ENCODE measurements at places on chromosomes 5 and 9.

DNA sequence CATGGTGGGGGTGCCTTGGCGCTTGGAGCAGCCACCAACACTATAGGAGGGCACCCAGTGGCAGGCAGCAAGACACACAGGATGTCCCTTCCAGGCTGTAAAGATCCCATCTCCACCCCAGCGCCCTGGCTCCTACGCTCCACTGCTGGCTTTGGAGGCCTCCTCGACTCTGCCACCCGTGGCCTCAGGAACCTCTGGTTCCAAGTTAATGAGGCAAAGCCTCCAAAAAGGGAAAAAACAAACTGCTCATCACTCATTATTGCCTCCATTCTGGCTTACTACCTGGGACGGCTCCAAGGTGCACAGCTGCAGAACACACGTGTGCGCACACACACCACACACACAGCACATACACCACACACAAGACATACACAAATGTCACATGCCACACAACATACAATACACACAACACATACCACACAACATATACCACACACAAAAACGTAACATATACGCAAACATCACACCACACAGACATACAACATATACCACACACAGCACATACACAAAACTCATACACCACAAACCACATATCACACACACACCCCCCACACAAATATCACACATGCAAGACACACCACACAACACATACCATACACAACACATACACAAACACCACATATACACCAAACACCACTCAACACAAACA is 45.3 kb downstream of the ROR2 start:
- no peak for DNase-seq

DNA sequence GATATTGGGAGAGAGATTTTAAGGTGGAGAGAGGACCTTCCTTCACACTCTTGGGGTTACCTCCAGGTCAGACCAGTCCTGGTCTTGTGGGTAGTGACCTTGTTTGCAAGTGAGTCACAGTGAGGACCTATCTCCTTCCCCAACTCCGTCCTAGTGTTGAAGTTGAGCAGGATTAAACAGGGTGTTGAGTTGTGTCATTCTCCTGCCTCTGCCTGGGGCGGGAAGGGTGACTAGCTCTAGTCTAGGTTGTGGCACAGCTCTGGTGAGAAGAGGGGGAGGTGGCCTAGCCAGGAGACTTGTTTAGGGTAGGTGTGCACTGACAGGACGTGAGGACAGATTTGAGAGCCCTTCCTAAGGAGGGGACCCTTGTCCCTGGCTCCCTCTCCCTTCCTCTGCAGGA is 119.6 kb upstream of the PITX1 start:
- DNase-seq: no peak

GRCh38 chr9:114688909-114689610 is 7.1 kb upstream of the TEX48 start:
- DNase-seq: no peak

DNA sequence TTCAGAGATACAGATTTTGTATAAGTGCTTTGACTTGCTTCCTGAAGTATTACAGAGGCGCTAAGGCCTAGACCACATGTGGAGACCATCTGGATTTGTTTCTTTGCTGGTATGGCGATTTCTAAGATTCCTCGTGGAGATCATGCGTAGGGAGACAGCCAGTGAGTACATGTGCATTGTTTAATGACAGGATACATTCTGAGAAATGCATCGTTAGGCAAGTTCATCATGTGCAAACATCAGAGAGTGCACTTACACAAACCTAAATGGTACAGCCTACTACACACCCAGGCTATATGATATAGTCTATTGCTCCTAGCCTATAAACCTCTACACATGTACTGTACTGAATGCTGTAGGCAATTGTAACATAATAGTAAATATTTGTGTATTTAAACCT is 16.5 kb upstream of the CEP120 start:
- DNase-seq: no peak

DNA sequence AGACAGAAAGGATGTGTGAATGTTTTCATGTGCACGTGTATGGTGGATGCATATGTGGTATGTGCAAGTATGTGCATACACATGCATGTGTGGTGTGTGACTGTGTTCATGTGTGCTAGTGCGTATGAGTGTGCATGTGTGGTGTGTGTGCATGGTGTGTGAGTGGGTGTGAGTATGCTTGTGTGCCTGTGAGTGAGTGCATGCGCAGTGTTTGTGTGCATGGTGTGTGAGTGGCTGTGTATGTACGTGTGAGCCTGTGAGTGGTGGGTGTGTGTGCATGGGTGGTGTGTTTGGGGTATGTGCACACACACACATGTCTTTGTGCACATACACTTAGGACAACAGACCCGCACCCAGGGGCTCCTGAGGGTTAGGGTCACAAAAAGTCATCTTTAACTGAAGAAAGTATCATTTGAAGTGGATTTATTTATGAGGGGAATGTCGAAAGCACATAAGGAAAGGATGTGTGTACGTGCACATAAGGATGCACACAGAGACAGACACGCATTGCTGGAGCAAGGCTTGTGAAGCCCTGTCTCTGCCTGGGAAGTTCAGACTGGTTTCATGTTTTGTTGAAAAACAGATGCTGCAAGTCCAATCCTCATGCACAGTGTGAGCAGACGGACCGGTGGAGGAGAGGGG is 237.0 kb downstream of the SYK start:
- no peak for DNase-seq

DNA sequence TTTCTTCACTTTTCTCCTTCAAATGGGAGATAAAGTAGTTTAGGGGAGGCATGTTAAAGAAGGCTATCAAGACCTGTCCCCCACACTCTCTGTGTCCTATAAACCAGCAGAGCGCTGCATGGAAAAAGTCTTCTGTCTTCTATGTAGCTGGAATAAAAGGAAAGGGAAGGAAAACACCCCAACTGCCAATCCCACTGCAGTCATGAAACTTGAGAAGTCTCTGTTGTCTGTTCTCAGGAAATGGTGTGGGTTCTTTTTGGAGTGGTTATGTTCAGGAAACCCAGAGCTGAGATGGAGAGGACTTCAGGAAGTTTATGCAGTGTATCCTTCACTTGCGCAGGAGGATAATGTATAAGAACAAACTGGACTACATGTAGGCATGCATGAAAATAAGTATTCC is 274.3 kb downstream of the GAS1 start:
- DNase-seq: no peak

GRCh38 chr5:21263361-21263760 is 1275.4 kb upstream of the CDH18 start:
- DNase-seq: no peak

DNA sequence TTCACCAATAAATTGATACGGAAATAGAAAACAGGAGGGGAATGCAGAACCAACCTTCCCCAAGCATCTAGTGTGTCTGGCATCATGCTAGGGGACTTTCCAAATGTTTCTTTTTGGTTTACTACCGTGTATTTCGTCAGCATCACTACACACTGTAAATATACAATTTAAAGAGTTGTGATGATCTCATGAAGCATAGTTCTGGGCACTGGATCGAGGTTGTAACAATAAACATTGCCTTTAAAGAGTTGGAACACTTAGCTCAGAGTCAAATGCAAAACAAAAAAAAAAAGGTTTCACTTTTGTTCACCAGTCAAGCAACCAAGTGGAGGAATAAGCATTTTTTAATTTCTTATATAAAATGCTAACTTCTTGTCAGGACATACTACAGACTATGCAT is 2.9 kb upstream of the SCAI start:
- no peak for DNase-seq

DNA sequence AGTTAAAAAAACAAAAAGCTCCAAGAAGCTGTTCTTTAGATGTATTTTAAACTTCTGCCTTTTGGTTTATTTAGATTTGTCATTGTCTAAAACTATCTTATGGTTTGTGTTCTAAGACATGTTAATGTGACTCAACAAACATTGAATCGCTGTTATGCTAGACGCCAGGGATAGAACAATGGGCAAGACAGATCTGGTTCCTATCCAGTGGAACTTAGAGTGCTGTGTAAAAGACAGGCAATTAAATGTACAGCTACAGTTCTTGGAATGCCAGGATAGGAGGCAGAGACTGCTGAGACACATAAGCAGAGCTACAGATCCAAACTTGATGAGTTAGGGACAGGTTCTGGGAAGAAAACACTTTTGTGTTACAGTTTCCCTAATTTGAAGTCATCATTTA is 22.4 kb downstream of the LYRM7 start:
- no peak for DNase-seq

DNA sequence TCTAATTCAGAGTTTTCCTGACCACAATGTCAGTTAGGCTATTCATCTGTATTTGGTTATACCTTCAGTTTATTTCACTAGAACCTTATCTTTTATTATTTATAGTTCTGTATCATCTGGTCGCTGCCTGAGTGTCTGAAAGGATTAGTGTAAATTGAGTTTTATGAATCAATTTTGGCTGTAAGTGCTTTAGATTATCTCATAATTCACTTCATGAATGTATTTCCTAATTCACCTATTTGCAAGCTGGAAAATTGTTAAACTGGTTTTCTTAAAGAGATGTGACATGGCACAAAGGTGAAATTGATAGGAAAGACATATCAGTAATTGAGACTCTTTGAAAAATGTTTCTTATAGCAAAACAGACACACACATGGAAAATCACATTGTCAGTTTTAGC is 242.4 kb upstream of the ACO1 start:
- DNase-seq: no peak

DNA sequence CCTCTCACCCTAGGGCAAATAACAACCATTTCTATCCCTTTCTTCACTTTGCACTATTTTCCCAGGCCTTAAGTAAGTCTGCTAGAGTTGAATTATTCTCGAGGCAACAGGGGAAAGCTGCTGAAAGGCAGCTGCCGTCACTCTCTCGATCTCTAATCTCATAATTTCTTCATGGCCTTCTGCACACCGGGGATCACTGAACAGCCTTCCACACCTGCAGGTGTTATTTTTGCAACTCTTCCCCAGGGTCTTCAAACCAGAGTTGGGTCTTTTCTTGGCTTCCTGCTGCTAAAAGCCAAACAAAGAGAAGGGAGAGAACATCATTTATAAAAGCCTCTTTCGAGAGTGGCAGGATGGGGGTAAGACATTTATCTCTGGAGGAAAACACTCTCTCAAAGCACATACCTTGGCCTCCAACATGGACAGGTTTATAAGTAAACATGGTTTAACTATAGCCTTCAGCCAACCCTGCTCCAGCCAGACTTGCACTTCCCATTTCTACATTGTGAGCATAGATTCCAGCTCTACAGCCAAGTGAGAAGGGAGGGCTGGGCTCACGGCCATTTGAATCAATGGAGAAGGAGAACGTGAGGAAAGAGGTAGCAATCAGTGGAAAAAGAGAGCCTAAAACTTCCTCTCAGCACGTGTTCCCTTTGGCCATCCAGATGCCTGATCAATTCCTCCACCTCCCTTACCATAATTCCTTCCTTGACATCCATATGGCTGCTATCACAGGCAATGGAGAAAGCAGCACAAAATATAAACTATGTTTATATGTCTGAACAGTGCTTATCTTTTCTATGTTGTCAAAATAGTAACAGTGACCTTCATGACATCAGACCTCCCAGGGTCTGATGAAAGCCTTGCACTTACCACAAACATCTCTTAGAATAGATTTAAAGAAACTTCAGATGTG is 464.9 kb downstream of the TLE1 start:
- DNase-seq: no peak

- no peak for DNase-seq
Measured at GRCh38 chr9:124468061-124468740, 17.9 kb downstream of the ADGRD2 start.

DNA sequence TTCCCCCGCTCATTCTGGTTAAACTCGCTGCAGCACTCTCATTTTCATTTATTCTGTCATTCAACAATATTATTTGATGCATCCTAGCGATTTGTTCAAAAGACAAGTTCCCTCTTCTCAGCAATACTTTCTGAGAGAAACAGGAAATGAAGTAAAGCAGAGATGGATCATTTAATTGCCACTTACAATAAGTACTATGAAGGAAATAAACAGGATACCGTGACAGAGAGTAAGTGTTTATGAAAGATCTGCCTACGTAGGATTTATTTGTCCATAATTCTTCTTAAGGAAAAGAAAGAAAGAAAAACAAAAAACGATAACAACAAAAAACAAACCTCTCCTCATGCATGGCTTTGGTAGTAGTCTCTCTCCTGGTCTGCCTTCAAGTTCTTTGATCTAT is 406.8 kb upstream of the ZNF608 start:
- no peak for DNase-seq

- DNase-seq: no peak
Measured at GRCh38 chr5:66553916-66554575, 42.1 kb upstream of the MAST4 start.
